ENCODE measurements at places on chromosomes 13 and 19.
A peak's percentile ranks its signal among the peaks of the same experiment; 100 is the strongest.

- peak; percentile 53 for DNase-seq
Measured at GRCh38 chr13:46577696-46578589, 25.0 kb downstream of the LRCH1 start.

DNA sequence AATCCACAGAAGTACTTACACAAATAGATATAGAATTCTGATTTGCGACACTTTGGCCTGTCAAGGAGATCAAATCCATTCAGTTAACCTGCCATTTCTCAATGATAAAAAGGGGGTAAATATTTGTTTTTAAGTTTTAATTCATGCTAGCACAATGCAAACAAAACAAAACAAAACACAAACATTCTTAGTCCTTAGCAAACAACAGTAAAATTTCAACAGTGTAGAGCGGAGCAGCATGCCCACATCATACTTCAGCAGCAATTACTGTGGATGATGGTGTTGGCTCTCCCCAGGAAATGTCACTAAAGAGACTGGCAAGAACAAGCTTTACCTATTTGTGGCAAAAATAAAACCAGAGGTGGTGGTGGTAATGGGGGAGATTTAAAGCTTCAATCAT, 625.2 kb upstream of the PCDH20 start:
- DNase-seq, result no peak

DNA sequence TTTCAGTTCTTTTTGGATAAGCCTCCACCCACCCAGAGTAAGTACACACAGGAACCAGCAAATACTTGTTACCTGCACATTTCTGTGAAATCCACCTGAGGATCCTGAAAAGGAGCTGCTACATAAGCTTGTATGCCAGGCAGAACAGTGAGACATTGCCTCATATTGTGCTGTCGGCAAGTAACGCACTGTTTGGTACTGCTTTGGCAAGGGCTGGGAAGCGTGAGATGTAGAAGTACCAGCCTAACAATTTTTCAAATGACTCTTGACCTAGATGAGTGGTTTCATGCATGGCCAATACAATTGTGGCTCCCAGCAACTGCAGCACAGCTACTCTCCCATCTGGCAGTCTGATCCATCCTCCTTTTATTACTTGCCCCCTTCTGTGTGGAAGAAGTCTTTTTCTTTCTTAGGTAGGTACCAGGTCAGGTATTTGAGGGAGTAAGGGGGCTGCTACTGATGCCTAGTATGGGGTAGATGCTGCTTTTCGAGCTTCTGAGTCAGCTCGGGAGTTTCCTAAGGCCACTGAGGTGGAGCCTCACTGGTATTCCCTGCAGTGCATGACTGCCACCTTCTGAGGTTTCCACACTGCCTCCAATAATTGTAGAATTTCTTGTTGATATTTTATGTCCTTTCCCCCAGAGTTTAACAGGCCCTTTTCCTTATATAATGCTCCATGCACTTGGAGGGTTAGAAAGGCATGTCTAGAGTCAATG, 52.2 kb downstream of the ZNF737 start:
- no peak for DNase-seq

GRCh38 chr13:42055500-42056085, 7.1 kb downstream of the DGKH start:
- DNase-seq, result no peak

DNA sequence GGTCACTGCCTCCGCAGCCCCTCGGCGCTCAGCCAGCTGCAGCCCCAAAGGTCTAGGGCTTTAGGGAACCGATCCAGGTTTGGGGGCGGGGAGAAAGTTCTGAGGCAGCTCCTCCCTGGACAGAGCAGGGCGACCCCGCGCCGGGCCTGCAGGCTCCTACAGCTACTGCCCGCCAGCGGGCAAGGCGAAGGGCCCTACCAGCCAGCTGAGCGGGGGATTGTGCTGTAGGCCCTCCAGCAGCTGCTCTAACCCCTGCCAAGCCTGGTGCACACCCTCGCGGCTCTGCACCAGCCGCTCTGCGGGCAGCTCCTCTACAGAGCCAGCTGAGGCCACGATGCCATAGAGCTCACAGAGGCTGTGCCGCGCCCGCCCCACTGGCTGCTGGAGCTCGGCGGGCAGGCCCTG, 14.0 kb downstream of the PLIN4 start:
- no peak for DNase-seq

DNA sequence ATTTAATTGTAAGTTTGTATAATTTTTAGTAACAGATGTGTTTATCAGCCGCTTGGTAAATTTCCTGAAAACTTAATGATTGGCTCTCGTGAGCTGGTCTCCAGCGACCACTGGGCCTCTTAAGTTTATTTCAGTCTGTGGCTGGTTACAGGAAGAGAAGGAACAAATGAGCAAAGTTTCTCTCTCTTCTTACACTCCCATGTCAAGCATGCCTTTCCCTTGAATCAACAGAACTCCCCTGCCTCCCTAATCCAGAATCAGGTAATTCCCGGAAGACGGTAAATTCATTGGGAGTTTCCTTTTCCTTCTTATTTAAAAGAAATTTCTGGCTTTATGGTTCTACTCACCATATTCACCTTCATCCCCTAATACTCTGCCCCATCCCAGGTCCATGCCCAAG, 52.5 kb upstream of the POMP start:
- DNase-seq, result no peak

DNA sequence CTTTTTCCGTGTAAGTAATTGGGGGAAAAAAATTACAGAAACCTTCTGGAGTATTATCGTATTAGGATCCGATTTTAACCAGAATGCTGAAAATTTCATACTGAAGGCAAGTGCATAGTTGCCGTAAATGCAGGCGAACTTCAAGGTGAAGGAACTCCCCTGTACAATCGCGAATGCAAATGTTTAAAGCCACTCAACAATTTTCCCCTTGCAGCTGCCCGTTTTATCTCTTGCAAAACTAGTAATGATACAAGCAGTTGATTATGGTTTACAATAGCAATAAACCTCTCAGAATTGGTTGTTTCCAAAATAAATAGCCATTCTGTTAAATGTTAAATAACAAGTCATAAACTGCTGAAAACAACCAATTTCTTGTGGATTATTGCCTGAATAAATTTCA, 105.7 kb downstream of the DNAJC15 start:
- DNase-seq, result no peak

DNA sequence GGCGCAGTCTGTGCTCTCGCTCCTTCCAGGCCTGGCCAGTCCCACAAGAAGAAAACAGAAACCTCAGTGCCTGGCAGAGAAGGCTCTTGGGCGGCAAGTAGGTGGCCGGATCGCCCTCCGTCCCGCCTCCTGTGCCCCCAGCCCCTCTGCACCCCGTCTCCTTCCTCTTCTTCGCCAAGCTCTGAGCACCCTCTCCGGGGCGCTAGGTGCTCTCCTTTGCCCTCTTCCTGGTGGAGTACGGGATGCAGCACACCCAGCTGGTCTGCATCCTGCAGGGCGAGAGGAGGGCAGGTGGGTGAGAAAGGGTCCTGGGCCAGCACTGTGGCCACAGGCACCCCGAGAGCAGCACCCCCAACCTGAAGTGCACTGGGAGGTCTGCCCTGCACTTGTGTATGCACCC, 17.3 kb downstream of the C13orf46 start:
- no peak for DNase-seq

DNA sequence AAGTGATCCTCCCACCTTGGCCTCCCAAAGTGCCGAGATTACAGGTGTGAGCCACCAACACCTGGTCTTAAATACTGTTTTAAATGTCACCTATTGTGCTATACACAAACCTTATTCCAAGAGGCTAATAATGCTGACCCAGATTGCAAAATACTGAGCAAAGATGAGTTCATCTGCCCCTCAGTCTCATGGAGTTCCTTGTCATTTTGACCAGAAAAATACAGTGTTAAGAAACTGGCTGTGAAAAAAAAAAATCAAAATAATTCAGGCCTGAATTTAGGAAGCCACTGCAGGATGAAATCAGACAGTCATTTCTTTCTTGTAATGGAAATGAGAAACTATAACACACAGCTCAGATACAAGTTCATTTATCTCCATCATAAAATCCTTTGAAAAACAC, 59.9 kb downstream of the TBC1D4 start:
- peak; percentile 65 for DNase-seq

DNA sequence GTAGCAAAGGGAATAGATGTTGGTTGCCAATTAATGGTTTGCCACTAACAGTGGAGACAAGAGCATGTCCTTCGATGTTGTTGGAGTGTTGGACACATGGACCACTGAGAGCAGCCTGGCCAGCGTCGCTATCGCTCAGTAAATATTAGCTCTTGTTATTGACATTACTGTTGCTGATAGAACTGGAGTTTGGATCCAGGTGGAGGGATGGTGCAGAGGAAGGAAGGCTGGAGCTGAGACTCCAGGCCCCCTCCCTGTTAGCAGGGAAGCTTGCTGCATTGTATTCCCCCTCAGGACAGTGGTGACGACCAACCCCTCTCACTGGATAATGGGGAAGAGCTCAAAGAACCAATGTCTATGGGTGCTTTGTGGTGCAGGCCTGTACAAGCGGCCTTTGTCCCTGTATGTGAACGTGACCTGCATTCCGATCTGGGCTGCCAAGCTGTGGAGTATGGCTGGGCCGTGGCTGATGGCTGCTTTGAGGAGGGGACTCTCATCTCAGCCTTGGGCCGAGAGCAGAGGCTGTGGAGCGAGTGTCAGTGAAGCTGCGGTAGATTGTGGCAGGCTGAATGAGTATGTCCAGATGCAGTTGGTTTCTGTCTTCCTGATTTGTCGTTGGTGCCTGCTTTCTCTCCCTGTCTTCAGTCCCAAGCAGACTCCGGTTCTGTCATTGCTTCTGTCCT, 7.0 kb downstream of the CLASRP start:
- no peak for DNase-seq

- DNase-seq, result no peak
Measured at GRCh38 chr13:73865027-73865426, 269.2 kb downstream of the KLF12 start.

DNA sequence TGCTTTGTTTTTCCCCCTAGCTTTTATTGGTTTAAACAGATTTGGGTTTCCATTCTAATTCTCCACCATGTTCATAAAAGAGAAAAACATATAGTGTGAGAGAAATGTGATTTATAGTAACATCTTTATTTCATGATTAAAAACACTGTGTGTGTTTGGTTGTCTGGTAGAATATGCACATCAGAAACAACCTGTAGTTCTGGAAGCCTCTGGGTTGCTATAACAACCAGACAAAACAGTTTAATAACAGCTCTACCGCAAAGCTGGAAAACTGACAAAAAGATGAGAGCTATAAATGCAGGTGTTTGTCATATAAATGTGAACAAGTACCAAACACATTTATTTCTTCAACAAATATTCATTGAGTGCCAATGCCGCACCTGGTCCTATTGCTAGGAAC, 9.8 kb downstream of the KBTBD6 start:
- DNase-seq, result no peak

DNA sequence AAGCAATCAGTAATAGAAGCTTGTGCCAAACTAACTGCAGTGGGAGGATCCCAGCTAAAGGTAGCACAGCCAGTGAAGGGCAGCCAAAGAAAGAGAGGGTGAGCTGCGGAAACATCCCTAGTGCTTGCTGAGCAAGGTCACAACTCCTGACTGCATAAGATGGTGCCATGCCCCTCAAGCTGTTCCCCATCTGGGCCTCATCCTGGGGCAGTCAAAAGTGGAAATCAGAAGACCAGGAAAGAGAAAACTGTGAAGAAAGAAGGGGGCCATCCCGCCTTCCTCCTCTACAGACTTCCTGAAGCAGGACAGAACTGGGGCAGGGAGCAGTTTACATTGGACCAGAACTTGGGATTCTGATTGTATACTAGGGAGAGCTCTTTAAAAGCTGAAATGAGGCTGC, 159.2 kb downstream of the TNFSF13B start:
- no peak for DNase-seq

GRCh38 chr13:20136781-20137703, 23.8 kb downstream of the GJA3 start:
- DNase-seq, result peak; percentile 49

GRCh38 chr19:45191375-45191774, 12.8 kb downstream of the BLOC1S3 start:
- DNase-seq, result no peak

DNA sequence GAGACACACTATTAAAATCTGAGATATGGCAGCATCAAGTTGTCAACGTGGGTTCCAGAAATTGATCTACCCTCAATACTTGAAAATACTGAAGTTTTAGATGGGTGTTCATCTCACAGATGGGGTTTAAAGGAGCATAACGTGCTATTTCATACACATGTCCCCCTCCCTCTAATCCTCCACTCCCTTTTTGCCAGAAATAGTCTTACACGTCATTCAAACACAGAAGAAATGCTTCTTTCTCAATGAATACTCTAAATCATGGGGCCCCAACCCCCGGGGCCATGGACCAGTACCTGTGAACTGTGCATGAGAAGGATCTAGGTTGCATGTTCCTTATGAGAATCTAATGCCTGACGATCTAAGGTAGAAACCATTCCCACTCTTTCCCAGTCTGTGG, 19.6 kb downstream of the KLF12 start:
- DNase-seq, result no peak
